ENCODE measurements at places on chromosomes 4 and X. TPM values are rescaled to one million over a fixed set of nuclear protein-coding genes. Genes with fewer than 3 reads are reported as not detected.

The MAGED4 gene
- not detected for total RNA-seq

The ADRA2C gene
- 0.54 TPM for total RNA-seq

The NALF2 gene
- not detected for total RNA-seq

The DMRTC1B gene
- total RNA-seq: not detected

The BEND2 gene
- not detected for total RNA-seq

The SLC6A14 gene
- 0.04 TPM for total RNA-seq
